ENCODE measurements at places on chromosomes 2 and 18. TPM values are rescaled to one million over a fixed set of nuclear protein-coding genes. Genes with fewer than 3 reads are reported as not detected.

The MOB1A gene
- polyA plus RNA-seq: 92.4 TPM

The CUL3 gene
- 37.8 TPM for polyA plus RNA-seq

The ALKAL2 gene
- polyA plus RNA-seq: not detected

The SCN1A gene
- not detected for polyA plus RNA-seq

The HJURP gene
- 20.2 TPM for polyA plus RNA-seq

The IGFBP2 gene
- polyA plus RNA-seq: 10.2 TPM

GRCh38 chr2:206225435-206226232, 48.8 kb upstream of the ZDBF2 start:
- no peak for DNase-seq

DNA sequence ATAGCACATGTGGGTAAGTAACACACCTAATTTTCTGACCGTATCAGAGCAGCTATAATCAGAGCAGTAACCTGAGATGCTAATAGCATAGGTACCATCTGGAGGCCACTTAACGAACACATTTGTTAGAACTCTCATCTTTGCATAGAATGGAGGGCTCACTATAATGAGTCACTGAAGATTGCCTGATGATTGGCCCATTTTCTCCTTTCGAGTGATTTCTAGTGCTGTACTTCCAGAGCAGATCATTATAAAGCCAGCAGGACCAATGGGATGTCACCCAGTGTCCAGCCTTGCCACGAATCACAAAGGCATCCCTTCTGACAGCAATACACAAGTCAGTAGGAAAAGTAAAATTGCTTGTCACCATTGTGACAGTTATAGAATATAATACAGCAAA, 81.7 kb upstream of the REV1 start:
- no peak for DNase-seq

GRCh38 chr2:149002891-149003740, 35.4 kb upstream of the LYPD6B start:
- DNase-seq: no peak

- DNase-seq: no peak
Observed at GRCh38 chr2:197952540-197953202, 148.3 kb downstream of the PLCL1 start.

DNA sequence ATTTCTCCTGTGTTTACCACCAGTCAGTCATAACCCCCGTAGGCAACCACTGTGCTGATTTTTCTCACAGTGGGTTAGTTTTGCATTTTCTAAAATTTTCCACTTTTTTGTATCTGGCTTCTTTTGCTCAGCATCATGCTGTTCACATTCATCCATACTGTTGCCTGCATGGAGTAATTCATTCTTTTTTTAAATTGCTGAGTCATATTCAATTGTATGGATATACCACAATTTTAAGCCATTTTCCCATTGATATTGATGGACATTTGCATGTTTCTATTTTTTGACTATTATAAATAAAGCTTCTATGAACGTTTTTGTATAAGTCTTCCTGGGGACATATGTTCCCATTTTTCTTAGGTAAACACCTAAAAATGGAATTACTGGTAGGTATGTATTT, 40.5 kb downstream of the ASB18 start:
- no peak for DNase-seq

DNA sequence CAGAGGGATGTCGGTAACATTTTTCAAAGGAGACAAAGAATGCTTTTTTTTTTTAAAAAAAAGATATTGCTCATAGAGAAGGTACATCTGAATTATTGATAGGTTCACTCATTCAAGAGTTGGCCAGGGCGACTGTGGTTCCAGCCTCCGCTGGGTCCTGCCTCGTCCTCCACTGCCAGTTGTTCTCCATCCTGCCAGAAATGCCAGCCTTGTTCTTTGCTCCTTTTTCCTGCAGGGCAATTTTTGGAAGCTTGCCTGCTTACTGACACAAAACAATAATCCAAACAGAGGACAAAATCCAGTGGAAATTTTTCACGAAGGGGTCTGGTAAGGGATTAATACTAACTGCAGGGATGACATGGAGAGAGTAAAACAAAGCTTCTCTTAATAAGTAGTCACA, 1113.0 kb downstream of the CBLN2 start:
- DNase-seq: no peak

- no peak for DNase-seq
Observed at GRCh38 chr2:36740061-36740460, 43.6 kb downstream of the VIT start.

DNA sequence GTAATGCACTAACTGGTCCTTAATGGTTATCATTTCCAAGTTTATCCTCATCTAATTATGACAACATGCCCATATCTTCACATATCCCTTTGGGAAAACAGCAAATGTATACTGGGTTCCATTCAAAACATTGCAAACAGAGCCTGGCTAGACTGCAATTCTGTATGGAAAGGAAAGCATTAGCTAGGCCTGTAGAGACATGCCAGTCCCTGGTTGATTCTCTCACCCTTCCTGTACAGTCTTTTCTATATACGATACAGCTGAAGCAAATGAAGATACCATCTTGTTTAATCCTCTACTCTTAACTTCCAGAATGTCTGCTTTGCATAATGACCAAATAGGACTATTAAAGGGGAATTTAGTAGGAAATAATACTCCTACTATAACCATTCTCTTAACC, 294.4 kb upstream of the MC4R start:
- DNase-seq: no peak

GRCh38 chr2:179180242-179180641, 84.4 kb downstream of the SESTD1 start:
- DNase-seq: no peak

- no peak for DNase-seq
Observed at GRCh38 chr2:191864628-191865374, 17.9 kb upstream of the CAVIN2 start.

- no peak for DNase-seq
Observed at GRCh38 chr2:27903018-27903417, 12.5 kb downstream of the BABAM2 start.
